Stimulated activated CD8-positive, alpha-beta memory T cell treated with anti-CD3 and anti-CD28 coated beads, Interleukin-15, amount 100 ng/mL, for 48 hours (primary cell): ENCODE measurements at places on chromosomes 11 and 22.

GRCh38 chr11:120340529-120340928, 4.3 kb downstream of the ARHGEF12 start:
- DNase-seq = no peak

DNA sequence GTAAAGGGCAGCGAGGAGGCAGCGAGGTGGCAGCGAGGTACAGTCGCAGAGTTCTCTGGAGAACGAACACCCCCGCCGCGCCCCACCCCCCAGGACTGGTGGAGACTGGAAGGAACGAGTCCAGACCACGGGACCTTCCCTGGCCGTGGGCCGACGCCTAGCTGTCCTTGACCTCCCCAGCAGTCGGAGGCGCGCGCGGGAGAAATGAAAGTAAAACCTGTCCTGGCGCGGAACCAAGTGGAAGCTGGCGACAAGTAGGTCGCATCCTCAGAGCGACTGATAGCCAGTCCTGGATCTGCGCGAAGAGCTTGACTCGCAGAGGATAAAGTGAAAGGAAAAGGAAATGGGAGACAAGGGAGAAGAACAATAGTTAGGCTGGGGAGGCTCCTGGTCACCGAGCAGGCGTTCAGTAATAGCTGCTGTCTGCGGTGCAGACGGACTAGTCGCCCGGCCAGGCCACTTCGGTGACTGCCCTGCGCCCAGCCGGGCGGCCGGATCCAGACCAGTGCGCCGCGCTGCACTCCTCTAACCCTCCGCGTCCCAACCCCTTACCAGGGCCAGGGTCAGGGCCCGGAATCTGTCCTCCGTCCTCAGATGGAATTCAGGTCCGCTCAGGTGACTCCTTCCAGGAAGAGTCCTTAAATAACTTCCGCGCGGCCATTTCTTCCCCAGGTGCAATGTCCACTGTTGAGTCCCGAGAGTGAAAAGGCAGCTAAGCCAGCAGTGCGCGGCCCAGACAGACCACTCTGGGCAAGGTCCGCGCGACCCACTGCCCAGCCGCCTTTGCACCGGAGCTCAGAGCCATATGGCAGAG, 1.9 kb upstream of the ADM start:
- DNase-seq = no peak

GRCh38 chr11:59062602-59063529, 23.2 kb upstream of the GLYATL1B start:
- DNase-seq = no peak

- DNase-seq = no peak
These were observed 34.2 kb downstream of the DDX10 start for GRCh38 chr11:108698844-108699642.

GRCh38 chr11:15926071-15926470, 430.3 kb downstream of the SOX6 start:
- DNase-seq = no peak
